ENCODE measurements at places on chromosomes 2 and 18.

DNA sequence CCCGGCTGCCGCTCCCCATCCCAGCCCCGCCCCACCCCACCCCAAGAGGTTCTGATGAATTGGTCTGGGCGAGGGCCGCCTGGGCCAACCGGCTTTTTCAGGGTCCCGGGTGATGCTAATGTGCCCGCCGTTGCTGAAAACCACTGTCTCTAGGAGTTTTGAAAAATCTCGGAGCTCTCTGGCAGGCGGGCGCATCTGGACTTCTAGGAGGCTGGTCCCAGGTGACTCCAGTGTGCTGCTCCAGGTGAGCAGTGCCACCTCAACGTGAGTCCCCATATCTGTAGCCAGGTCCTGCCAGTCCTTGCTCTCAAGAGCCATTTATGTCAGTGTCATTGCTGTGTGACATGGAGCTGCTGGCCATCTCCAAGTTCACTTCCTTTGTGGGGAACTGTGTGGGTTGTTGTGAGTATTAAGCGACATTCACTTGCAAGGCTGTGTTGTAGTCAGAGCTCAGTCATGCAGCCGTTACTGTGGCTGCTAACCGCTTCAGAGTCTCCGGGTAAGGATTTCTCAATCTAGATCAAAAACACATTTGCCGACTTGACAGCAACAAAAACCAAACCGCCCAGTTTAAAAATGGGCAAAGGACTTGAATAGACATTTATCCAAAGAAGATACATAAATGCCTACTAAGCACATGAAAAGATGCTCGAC lies at the start of gene RFX8:
Gene RFX8 (minus strand): TSS at position 382 of the 654 bp plus-strand sequence. CDS start 8,264 bp downstream, outside the sequence.
- DNase-seq = peak; percentile 47

- no peak for DNase-seq
Measured at GRCh38 chr18:61765097-61765496, 127.7 kb downstream of the RNF152 start.

GRCh38 chr18:63433334-63433866 lies 11.1 kb upstream of the VPS4B start:
- no peak for DNase-seq

GRCh38 chr18:46426021-46426678 lies 230.9 kb downstream of the LOXHD1 start:
- no peak for DNase-seq

DNA sequence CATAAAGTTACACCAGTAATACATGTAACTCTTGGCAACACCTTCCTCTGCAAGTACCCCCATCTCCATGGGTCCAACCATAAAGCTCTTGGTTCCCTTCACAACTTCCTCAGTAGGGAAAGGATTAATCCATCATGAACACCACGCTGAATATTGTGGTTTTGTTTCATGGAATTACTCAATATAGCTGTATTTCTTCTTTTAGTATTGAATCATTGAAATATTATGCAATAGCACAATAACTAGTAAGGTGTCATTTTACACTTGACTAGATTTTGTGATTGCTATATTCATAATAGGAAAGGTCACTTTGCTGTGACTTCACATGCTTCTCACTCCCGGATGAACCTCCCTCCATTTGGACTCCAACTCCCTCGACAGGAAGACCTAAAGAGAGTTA lies 29.7 kb upstream of the PID1 start:
- DNase-seq = no peak

All from CD4-positive, alpha-beta T cell treated with Interferon alpha-2 for 1 hour (primary cell).